ENCODE measurements at places on chromosomes 3 and 15. TPM values are rescaled to one million over a fixed set of nuclear protein-coding genes. Genes with fewer than 3 reads are reported as not detected.

GRCh38 chr3:49020330-49021212, 1.4 kb upstream of the NDUFAF3 start:
- H3K27me3 ChIP-seq: no peaks in the 10 kb centered on the region
- peaks cover 38% of the 10 kb centered on the region for H3K4me1 ChIP-seq
- peak; percentile 54 for DNase-seq
- peak overlapping the region; percentile 100 for H3K27ac ChIP-seq

STT3B gene
- 111 TPM for total RNA-seq

DNA sequence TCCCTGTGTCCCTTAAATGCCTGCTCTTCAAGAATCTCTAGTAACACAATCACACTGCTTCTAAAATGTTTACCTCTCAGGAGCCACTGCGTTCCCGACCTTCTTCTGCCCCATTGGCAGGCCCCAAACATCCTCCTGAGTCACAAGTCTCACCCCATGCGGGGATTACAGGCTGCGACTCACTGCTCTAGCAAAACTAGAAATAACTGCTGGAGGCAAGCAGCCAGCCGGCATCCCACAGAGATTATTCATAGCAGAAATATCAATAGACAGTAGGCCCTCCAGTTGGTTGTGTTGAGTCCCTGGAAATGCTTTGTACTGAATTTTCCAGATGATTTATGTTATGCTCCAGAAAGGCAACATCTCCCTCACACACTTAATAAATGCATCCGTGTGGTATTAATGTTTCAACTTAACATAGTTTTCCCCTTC, 64.8 kb downstream of the RFTN1 start:
- H3K4me3 ChIP-seq: no peak overlapping the region
- H3K36me3 ChIP-seq: no peaks in the 10 kb centered on the region
- no peaks in the 10 kb centered on the region for H3K27me3 ChIP-seq
- peaks cover 11% of the 10 kb centered on the region for H3K4me1 ChIP-seq

XYLB gene
- 1.1 TPM for total RNA-seq

GRCh38 chr3:133158686-133159085, 120.5 kb downstream of the TMEM108 start:
- H3K27ac ChIP-seq: no peak overlapping the region
- H3K27me3 ChIP-seq: no peaks in the 10 kb centered on the region
- no peak overlapping the region for H3K4me3 ChIP-seq

GRCh38 chr3:173354124-173354523, 43.4 kb upstream of the NLGN1 start:
- H3K27ac ChIP-seq: no peak overlapping the region
- H3K36me3 ChIP-seq: no peaks in the 10 kb centered on the region
- no peak for DNase-seq
- no peak overlapping the region for H3K4me3 ChIP-seq

SH2D7 gene
- total RNA-seq: not detected

- H3K4me3 ChIP-seq: no peak overlapping the region
- no peak overlapping the region for H3K27ac ChIP-seq
- no peak for DNase-seq
- no peaks in the 10 kb centered on the region for H3K36me3 ChIP-seq
- H3K4me1 ChIP-seq: no peaks in the 10 kb centered on the region
These were observed 849.3 kb downstream of the ROBO1 start for GRCh38 chr3:78918361-78919020.

DNA sequence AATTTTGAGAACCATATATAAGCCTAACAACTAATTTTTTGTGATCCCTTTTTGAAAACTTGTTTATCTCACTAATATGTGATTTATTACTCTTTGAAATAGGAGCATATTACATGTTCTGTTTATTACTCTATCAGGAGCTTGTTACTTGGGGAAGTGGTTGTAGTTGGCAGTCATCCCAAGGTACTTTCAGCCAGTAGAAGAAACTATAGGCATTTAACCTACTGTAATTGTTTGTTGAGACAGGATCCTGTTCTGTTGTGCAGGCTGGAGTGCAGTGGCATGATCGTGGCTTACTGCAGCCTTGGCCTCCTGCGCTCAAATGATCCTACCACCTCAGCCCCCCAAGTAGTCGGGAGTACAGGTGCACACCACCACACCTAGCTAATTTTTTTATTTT, 195.6 kb downstream of the TCF12 start:
- no peak overlapping the region for H3K4me3 ChIP-seq
- no peaks in the 10 kb centered on the region for H3K27me3 ChIP-seq
- no peak overlapping the region for H3K27ac ChIP-seq
- H3K4me1 ChIP-seq: peaks cover 6% of the 10 kb centered on the region
- H3K36me3 ChIP-seq: no peaks in the 10 kb centered on the region

DNA sequence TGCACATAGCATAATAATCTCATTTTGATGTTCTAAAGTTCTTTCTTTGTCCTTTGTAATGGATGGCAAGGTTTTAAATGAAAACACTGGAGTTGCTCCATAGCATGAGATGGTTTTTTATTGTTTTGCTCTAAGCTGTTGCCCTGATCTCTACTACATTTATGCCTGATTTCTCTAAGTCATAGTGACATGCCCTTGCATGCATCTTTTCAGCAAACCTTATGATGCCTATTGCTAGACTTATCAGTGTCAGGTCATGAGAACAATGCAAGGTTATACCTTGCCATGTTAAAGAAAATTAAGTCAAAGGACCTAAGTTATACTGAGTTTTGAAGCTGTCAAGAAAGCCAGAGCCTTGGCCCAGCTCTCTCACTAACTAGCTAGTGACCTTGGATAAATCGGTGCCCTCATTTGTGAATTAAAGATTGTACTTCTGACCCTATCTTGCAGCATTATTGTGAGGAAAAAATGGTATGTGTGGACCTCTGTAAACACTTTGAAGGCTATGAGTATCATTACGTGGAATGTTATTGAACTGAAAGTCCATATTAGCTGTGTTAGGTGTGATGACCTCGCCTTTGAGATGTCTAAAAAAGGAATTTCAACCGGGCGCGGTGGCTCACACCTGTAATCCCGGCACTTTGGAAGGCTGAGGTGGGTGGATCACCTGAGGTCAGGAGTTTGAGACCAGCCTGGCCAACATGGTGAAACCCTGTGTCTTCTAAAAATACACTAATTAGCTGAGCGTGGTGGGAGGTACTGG, 256.4 kb upstream of the UBE2E1 start:
- DNase-seq: no peak
- H3K27ac ChIP-seq: no peak overlapping the region
- no peak overlapping the region for H3K4me3 ChIP-seq

DNA sequence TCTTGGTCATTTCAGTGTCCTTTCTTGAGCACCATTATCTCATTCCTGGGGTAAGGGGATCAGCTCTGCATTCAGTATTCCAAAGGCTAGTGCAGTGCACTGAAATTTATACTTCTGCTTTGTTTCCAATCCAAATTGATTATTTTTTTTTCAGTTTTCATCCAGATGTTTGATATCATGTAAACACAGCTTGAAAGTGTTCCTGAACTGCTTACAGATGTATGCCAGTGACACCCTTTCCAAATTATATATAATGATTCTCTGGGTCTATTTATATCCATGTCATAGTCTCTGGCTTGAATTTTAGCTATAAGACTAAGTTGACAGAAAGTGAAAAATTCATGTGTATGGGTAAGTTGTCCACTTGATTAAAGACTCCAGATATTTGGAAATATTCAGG, 11.8 kb upstream of the TNFAIP8L3 start:
- no peaks in the 10 kb centered on the region for H3K27me3 ChIP-seq
- no peak overlapping the region for H3K27ac ChIP-seq
- no peaks in the 10 kb centered on the region for H3K36me3 ChIP-seq
- no peaks in the 10 kb centered on the region for H3K4me1 ChIP-seq
- DNase-seq: no peak

Data from thyroid gland (tissue), 4 donors.